ENCODE measurements at places on chromosomes 3 and 15.

GRCh38 chr3:70981231-70981880 is 602.2 kb downstream of the FOXP1 start:
- DNase-seq, result no peak

DNA sequence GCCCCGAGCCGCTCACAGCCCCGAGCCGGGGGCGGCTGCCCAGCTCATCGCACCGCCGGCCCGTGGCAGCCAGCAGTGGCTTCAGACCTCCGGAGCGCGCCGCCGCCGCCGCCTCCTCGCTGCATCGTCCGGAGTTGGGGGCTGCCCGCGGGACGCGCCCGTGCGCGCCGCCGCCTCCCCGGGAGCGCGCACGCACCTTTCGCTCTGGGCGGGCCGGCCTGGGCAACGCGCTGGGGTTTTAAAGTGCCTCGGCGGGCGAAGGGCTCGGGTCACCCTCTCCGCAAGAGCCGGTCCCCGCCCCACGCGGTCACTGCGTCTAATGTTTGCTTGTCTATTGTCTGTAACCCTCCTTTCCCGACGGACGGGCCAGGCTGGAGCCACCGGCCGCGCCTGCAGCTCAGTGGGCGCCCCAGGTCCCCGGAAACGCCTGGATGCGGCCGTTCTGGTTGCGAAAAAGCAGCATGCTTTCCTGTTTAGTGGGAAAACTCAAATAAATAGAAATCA is at the start of gene RYK:
TSS of gene RYK (minus strand) at position 143 of the 504 bp plus-strand sequence. CDS start 205 bp downstream, outside the sequence.
- DNase-seq, result peak; percentile 49

DNA sequence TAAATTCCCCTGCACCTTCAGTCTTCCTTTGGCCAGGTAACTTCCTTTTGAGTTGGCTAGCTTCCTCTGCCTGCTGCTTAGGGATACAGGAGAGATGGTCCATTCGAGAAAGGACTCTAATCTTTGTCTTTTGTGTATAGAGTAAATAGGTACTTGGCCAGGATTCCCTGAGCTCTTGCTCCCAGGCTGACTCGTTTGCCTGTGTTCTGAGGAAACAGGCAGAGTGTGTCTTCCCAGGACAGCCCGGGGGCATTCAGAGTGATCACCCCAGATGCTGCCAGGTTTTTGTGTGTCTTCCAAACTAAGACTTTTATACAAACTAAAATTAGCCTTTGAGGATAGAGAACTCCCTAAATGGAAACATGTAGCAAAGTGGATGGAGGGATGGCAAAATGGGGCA is 39.5 kb downstream of the TMEM108 start:
- DNase-seq, result no peak

DNA sequence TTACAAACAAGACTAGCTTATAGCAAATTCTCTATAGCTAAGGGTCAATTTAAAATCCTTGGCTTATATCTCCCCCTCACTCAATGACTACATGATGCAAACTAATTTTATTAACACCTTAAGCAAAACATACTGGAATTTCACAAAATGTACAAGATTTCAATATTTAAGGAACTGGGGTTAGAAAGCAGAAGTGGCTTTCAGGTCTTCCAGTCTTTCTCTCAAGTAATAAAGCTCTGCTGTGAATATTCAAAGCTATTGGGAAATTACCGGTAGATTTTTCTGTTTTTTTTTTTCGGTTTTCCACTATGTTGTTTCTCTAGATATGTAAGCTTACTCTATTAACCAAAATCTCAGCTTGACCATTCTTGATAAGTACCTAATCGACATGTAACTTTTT is 3.9 kb downstream of the EPM2AIP1 start:
- no peak for DNase-seq

- DNase-seq, result no peak
Observed at GRCh38 chr3:66425032-66425431, 75.8 kb downstream of the LRIG1 start.

DNA sequence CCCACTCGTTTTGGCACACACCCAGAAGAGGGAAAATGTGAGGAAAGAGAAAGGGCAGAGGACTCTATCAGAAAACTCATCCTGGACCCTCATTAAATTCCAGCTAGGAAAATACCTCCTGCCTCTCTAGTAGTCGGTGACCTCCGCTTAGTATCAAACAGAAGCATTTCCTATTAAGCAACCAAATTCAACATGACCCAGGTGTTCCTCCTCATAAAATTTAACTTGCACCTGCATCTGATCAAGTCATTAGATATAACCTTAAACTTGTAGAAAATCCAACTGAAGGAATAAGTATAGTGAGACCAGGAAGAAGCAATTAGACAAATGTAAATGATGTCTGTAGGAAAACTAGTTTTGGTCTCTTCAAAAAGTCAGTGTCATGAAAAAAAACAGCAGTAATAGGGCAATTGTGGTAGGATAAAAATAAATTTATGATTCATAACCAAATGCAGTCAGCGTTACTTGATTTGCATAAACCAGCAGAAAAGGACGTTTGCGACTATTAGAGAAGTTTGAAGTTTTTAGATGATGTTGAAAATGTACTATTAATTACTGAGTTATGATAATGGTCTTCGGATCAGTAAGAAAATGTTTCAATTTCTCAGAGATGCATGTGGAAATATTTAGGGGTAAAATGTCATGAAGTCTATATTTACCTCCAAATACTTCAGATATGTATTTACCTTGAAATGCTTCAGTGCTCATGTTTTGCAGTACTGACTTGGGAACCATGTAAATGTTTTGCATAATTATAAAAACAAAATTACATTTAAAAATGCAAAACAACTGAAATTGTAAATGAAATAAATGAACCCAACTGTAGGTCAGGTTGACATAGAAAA is 44.6 kb downstream of the LDHAL6B start:
- DNase-seq, result no peak

GRCh38 chr3:45551214-45552010 is 43.1 kb upstream of the LIMD1 start:
- DNase-seq, result no peak

GRCh38 chr3:128605091-128606046 is 45.2 kb downstream of the RPN1 start:
- no peak for DNase-seq

DNA sequence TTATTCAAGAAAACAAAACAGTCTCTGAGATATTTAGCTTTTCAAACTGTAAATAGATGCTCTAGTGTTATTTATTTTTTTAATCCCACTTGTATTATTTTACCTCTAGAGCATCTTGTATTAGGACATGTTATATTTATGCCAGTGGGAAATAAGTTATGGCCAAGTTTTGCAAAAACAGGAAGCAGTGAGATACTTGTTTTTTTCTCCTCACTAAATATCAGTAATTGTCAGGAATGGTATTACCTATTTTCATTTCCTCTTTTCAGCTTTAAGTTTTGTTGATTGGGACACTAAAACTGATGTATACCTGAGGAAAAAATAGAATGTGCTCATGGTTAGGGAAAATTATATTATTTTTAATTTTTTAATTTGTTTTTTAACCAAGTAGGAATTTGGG is 8.6 kb upstream of the IL20RB start:
- DNase-seq, result no peak

GRCh38 chr3:160781402-160781801 is 25.4 kb downstream of the PPM1L start:
- DNase-seq, result no peak

DNA sequence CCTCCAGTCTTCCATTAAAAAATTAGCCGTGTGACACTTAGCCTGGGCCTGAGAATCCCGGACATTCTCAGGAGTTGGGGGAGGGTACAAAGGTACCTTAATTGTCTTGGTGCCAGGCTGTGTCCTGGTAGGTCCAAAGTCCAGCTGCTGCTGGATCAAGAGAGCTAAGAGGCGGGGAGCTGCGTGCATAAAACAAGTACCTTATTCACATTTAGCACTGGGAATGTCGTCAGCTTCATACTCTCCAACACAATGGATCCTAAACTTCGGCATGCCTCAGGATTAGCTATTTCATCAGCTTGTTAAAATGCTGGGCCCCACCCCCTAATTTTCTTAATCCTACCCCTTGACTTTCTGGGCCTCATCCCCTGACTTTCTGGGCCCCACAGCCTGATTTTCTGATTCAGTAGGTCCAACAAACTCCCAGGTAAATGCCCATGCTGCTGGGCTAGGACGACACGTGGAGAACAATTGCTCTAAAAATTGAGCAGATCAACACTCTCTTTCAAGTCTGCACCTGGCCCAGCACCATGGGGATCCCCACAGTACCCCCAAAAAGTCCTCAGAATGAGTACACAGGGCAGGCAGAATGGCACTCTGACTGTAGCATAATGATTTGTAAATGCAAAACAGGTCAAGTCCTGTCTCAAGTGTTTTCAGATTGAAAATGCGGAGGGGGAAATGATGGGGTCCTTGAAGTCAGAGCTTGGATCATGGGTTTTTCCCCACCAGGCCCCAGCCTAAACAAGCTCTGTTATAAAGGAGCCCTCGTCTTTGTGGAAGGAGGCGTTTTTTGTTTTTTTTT is 5.6 kb upstream of the AEN start:
- no peak for DNase-seq

- no peak for DNase-seq
Observed at GRCh38 chr3:193129607-193130006, 111.4 kb upstream of the PLAAT1 start.

- DNase-seq, result no peak
Observed at GRCh38 chr3:17044855-17045254, 160.1 kb downstream of the PLCL2 start.

GRCh38 chr3:118882353-118882947 is 152.2 kb downstream of the IGSF11 start:
- DNase-seq, result peak; percentile 52

DNA sequence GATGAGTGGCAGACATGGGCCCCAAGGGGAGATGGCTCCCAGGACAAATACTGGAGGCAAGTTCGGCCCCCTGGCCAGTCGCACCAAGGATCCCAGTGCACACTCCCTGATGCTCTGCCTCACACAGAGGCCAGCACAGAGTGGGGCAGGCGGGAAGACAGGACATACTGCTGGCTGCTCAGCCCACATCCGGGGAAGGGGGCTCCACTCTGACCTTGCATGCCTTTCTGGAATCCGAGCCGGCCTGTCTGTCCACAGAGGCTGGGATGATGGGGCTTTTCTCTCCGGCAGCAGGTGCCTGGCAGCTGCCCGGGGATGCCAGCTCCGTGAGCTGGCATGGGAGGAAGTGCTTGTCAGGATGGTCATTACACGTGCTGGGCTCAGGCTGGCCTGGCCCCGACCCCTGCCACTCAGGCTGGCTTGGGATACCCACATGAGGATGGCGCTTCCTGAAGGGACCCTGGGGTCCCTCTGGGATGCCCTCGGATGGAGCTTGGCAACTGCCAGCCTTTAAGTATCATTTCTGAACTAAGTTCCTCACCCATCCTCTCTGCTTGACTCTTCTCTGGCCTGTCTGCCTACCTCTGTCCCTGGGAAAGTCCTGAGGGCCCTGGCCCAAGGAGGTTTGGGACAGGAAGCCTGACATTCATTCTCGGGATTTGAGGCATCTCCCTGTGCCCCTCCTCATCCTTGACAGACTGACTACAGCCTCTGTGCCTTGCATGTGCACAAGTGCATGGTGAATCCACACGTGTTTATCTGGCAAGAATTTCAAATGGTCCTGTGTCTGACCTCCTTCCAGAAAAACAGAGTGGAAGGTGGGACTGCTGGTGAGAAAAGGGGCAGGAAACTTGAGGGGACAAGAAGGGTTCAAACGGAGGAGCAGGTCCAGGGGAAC is 46.5 kb downstream of the EXOG start:
- no peak for DNase-seq

- no peak for DNase-seq
Observed at GRCh38 chr3:95711789-95712188, 1102.6 kb upstream of the EPHA6 start.

DNA sequence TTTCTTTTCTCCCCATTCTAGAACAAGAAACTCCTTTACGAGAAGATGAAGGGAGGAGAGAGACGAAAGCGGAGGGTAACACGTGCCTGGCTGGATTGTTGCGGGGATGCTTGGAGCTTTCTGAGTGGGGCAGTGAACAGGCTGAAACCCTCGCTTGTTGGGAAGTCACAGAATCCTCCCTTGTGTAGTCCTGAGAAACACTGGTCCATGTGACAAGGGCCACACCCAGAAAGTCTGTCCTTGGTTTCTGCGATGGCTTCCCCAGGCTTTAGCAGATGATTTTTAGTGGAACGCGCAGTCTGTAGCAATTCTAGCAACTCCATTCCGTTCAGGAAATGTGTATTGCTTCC is 26.1 kb upstream of the GREM1 start:
- DNase-seq, result no peak

DNA sequence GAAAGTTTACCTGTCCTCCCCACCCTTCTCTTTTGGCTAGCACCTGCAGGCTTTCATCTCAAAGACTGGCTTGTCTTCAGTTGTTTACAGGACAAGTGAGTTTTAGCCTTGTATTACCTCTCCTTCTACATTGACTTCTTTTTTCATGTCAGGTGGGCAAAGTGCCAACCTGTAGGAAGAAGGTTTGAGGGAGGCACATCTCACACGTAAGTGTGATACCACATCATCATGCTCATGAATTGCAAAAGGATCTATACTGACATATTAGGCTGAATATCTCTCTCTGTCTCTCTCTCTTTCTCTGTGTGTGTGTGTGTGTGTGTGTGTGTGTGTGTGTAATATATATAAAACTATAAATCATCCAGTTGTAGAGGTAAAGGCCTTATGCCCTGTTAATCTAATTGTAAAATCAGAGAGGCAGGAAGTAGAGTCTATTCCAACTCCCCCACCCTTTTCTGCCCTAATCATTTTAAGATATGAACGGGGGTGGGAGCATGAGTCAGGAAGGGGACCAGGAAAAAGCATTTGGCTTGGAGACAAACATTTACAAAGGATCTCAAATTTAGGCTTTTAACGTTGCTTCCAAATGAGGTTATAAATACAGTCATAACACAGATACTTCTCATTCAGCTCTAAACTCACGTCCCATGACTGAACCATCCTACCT is 107.0 kb upstream of the PFN2 start:
- DNase-seq, result no peak

DNA sequence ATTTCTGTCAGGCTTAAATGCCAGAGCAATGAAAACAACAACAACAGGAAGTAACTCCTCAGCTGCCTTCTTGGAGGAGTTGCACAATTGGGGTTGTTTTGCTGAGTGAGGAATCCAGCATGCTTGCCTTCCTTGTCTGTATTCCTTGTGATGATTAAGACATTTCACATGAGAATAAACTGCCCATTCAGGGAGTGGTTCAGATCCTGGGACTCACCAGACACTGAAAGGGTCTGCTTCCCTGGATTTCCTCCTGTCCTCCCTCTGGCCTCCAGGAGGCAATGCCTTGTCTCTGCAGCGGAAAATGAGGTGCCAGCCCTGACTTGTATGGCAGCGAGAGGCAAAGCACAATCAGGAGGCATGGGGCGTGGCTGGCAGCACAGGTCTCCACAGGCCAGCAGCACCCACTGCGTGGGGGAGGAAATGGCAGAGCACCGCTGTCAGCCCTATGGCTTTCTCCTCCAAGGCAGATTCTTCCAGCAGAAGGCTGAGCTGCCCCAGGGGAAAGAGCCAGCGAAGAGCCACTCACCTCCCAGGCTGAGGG is 41.5 kb downstream of the RBP2 start:
- DNase-seq, result no peak

GRCh38 chr15:33310481-33311311 is at the start of gene RYR3:
Gene RYR3, plus strand, starts transcription at chr15:33310967. Its CDS starts 79 bp downstream, at chr15:33311046.
- no peak for DNase-seq

GRCh38 chr15:44319385-44319784 is 30.9 kb downstream of the GOLM2 start:
- no peak for DNase-seq

Data from stimulated activated CD4-positive, alpha-beta T cell treated with anti-CD3 and anti-CD28 coated beads, Interleukin-1b, Interleukin-23, amount 100 ng/mL, for 1 hour (primary cell).